Epithelial cell of umbilical artery (primary cell): ENCODE measurements at places on chromosomes 7 and 10. TPM values are rescaled to one million over a fixed set of nuclear protein-coding genes. Genes with fewer than 3 reads are reported as not detected.

Gene NOC3L
- 22.4 and 37.2 TPM in 2 replicates for total RNA-seq

Gene C7orf33
- total RNA-seq, result not detected in 2 replicates

Gene HOGA1
- 0.32 and 1.1 TPM in 2 replicates for total RNA-seq

Gene SLC26A3
- not detected in 2 replicates for total RNA-seq

Gene SHH
- total RNA-seq, result under 0.01 TPM in 1 of 2 replicates, not detected in the other

Gene CFAP70
- total RNA-seq, result 0.30 and 0.32 TPM in 2 replicates

Gene GPR15LG
- total RNA-seq, result not detected in 2 replicates
